DMS53 (cell line): ENCODE measurements at places on chromosomes 11 and 22.

DNA sequence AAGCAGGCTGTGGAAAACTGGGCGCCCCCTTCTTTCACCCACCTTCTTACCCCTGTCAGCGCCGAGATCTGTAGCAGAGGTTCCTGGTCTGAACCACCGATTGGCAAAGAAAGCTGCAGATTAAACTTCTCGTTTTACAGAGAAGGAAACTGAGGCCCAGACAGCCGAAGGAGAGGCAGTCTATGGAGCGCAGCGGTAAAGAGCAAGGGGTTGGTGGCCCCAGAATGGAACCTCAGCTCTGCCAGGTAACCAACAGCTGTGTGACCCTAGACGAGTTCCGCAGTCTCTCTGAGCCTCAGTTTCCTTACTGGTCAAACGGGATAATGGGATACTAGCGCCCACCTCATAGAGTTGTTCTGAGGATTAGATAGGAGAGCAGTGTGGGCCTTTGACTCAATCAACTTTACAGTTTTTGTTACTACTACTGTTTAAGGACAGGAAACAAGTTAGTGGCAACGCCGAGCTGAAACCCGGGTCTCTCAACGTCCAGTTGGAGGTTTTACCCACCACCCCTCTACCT is 3.1 kb upstream of the WT1 start:
- DNase-seq: no peak

- no peak for DNase-seq
These were observed 12.1 kb upstream of the SIGIRR start for GRCh38 chr11:426851-427250.

DNA sequence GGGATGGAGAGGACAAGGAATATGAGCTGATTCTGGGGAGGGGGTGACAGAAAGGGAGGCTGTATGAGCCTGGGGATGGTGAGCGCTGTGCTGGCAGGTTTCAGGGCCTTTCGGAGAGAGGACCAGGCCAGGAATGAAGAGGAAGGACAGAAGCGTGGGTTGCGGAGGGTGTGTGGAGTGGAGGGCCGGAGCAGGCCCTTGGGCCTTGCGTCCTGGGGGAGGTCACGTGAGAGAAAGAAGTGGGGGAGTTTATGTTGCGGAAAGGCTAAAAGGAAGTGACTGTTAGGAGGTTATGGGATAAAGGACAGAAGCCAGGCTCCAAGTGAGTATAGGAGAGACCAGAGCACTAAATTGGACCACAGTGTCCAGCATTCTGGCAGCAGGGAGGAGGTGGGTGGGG is 17.5 kb downstream of the BCR start:
- no peak for DNase-seq

GRCh38 chr11:119056421-119056999 is 495 bp downstream of the HYOU1 start:
- DNase-seq: peak; percentile 73

DNA sequence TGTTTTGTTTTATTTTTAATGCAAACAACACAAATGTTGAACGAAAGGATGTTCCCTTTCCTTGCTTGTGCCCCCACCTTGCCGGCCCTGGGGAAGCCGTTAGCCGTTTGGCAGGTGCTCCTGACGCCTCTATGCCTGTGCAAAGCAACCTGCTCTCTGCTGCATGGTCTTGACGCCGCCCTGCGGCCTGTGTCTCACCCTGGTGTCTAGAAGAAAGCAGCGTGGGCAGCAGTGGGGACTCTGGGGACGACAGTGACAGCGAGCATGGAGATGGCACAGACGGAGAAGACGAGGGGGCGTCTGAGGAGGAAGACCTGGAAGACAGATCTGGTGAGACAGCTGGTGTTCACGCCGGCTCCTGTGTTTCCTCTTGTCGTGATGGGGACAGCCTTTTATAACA is 5.5 kb downstream of the PHRF1 start:
- no peak for DNase-seq

- DNase-seq: no peak
These were observed 14.1 kb downstream of the APOL1 start for GRCh38 chr22:36267058-36267457.
